ENCODE measurements at places on chromosomes 11 and 22. TPM values are rescaled to one million over a fixed set of nuclear protein-coding genes. Genes with fewer than 3 reads are reported as not detected.
A peak's percentile ranks its signal among the peaks of the same experiment; 100 is the strongest.

Gene RFPL2
- not detected for total RNA-seq

Gene AQP11
- total RNA-seq, result 2.8 TPM

Gene TMEM80
- 15.6 TPM for total RNA-seq

Gene F2
- total RNA-seq, result not detected

Gene SLC25A22
- total RNA-seq, result 12.7 TPM

Gene UBQLNL
- not detected for total RNA-seq

Gene IGSF22
- total RNA-seq, result not detected

Gene APOA5
- not detected for total RNA-seq

Gene CECR2
- 0.12 TPM for total RNA-seq

Gene CHST1
- total RNA-seq, result 0.36 TPM

Gene C11orf97
- total RNA-seq, result not detected

- DNase-seq, result peak; percentile 19
These were observed 8.3 kb downstream of the SEC14L6 start for GRCh38 chr22:30538280-30538679.

DNA sequence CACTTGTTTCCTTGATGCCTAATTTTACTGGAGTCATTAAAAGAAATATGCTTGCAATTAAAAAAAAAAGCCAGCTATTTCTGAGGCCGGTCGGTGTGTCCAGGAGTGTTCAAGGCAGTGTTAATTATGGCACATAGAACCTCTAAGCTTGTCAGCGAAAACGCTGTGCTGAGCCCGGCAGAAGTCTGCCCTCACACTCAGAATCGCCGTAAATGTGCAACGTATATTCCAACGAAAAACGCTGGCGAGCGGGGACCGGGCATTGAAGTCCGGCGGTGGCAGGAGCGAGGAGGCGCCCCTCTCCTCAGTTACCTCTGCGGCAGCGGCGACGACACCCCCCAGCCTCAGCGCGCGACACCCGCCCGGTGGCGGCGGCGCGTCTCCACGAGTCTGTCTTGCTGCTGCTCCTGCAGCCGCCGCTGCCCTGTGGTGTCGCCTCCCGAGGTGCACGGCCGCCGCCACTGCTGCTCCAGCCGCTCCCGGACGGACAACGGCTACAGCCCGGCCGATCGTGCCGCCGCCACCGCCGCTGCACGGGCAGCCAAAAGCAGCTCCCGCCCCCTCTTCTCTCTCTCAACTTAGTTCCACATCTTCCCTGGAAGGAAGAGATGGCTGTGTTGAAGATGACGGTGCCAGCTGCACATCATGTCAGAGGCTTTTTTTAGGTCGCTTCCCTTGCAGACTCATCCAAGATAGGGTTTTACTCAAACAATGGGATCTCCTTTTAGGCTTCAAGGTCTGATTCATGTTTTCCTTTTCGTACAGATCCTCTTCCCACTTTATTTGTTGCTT lies 56.0 kb downstream of the JAM3 start:
- DNase-seq, result no peak

- no peak for DNase-seq
These were observed 23.0 kb downstream of the USP47 start for GRCh38 chr11:11864803-11865202.

DNA sequence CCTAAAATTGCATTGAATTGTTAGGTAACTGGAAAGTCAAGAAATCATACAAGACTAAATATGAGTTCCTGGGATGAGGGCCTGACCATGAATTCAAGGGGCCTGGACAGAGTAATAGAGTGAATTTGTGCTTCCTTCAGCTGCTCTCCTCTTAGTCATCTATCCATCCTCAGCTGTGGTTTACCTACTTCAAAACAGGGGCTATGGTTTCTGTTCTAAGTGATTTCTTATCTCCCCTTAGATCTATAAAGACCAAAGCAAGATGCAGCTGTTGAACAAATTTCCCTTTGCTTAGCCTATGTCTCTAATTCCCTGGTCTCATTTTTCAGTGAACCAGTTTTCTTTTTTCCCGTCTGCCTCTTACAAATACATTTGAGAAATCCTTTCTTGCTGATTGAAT lies 428.5 kb downstream of the FAM181B start:
- DNase-seq, result no peak

- DNase-seq, result no peak
These were observed 33.9 kb upstream of the SOX10 start for GRCh38 chr22:38017939-38018885.

GRCh38 chr11:93464927-93465540 lies 78.2 kb downstream of the SMCO4 start:
- DNase-seq, result no peak

DNA sequence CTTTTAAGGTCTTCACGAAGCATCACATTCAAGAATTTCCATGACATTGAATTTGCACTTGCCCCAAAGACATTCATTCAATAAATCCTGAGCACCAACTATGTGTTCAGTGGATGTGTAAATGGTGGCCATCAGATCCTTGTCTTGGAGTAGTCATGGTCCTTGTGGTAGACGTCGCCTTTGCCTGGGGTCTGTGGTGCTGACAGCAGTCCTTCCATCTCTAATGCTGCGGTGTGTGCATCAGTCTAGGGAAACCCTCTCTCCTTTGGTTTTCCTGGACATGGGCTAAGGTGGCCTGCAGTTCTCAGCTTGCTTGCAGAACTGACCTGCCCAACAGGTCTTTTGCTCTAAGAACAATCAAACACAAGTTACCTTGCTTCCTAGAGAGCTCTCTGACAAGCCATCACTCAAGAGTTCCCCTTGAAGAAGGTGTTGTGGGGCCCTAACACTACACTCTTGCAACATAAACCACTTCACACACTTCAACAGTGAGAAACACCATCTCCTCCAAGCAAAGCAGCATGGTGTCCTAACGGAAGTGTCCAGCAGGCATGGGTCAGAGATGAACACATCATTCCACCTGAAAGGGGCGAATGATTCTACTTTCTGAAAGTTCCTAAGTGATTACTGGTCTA lies 72.1 kb downstream of the BUD13 start:
- no peak for DNase-seq

DNA sequence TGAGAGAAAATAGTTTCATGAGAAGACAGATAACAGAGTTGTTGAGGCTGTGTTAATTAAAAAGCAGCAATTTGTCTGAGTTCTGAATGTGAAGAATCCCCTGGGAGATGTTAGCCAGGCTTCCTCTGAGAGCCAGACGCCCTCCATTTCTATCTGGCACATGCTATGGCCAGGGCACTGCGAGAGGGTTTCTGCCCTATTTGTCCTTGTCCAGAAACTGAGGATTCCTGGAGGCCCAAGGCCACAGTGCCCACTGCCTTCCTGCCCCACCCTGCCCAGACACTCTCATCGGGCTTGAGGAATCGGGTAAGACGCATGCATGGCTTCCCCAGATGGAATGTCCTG lies 484.6 kb downstream of the OPCML start:
- DNase-seq, result no peak

DNA sequence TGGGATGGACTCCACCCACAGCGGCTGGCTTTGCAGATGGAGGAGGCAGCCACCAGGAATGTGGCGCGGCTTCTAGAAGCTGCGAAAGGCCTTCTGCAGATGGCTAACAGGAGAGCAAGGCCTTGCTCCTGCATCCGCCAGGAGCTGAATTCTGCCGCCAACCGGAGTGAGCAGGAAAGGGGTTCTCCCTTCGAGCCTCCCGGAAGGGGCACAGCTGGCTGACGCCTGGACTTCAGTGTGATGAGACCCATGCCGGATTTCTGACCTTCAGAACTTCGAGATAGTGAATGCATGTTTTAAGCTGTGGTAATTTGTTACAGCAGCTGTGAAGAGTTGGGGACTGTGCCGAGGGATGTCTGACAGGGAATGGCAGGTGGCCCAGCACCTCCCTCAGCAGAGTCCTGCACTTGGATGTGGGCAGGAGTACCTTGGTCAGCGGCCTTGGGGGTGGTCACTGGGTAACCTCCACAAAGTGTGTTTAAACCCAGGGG lies 7.7 kb downstream of the TBC1D22A start:
- no peak for DNase-seq

- peak; percentile 67 for DNase-seq
These were observed 38.4 kb downstream of the CD44 start for GRCh38 chr11:35177370-35177769.

DNA sequence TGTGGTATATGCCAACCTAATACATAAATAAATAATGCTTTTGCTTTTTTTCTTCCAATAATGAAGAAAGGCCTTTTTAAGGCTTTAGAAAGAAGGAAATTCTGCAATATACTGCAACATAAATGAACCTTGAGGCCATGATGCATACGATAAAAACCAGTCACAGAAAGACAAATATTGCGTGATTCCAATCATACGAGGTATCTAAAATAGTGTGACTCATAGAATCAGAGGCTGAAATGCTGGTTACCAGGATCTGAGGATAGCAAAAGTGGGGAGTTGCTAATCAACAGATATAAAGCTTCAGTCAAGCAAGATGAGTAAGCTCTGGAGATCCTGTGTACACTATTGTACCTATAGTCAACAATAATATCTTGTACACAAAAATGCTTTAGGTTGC lies 24.2 kb downstream of the MS4A6A start:
- DNase-seq, result no peak

GRCh38 chr22:20634560-20635226 lies 127.3 kb downstream of the MED15 start:
- DNase-seq, result no peak

GRCh38 chr11:91966368-91966767 lies 258.2 kb upstream of the FAT3 start:
- no peak for DNase-seq

DNA sequence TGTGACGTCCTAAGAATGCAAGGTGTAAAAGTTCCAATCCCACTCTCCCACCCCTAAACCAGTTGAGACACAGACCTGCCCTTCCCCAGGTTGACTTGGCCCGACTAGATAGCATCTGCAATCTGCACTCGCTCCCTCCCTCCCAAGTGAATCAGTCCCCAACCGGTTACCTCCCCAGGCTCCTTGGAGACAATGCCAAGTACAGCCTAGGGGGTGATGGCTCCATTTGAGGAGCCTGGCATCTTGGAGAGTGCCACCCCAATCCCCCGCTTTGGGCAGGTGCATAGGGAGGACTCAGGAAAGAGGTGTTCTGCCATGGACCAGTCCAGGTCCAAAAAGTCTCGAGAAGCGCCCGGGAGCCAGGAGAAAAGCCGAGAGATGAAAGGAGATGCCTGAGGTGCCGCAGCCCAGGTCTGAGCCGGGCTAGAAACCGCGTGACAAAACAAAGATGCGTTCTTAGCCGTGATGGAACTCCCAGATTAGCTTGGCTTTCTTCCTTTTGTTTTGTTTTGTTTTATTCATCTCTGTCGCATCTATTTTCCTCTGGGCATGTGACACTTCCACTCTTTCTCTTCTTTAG lies 18.7 kb upstream of the SNX32 start:
- DNase-seq, result no peak

DNA sequence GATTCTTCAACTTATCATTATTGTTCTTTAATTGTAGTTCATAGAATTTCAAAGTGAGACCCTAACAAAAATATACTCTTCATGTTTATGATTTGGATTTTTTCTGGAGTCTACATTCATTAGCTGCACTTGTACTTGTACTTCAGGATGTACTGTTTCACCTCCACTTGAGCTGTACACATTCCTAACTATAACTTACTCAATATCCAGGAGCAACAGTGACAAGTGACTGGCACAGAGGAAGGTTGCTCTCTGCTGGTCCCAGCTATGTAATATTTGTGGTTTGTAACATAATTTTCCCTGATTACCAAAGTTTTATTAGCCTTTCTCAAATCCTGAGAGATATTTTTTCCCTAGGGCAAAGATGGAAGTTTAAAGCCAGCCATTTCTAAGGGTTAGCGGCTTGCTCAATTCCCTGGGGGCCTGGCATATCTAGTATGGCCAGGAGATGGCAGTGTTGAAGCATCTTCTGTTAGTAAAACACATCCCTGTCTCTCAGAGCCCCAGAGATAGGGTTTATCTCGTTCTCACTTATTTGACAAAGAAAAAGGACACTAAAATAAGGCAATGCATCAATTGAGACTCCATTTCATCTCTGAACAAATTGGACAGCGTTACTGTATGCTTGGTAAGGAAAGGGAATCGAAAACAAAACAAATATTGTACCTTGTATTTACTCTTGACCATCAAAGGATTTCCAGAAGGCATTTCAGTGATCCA lies 14.2 kb downstream of the OR52A5 start:
- peak; percentile 50 for DNase-seq

DNA sequence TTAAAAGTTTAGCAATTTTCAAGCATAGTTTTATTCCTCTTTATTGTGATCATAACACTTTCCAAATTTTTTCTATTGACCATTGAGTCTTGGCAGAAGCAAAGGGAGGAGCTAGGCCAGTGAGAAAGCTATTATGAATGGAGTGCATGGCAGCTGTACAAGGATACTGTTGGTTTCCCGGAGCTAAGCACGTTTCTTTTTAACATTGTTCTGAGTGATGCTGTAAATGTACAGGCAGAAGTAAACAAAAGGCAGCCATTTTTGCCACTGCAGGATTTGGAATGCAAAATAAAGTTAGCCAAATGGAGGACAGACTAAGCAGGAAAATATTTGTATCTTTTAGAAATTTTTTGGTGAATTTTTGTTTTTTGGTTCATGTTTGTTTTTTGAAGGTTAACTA lies 16.2 kb downstream of the CBL start:
- peak; percentile 16 for DNase-seq

DNA sequence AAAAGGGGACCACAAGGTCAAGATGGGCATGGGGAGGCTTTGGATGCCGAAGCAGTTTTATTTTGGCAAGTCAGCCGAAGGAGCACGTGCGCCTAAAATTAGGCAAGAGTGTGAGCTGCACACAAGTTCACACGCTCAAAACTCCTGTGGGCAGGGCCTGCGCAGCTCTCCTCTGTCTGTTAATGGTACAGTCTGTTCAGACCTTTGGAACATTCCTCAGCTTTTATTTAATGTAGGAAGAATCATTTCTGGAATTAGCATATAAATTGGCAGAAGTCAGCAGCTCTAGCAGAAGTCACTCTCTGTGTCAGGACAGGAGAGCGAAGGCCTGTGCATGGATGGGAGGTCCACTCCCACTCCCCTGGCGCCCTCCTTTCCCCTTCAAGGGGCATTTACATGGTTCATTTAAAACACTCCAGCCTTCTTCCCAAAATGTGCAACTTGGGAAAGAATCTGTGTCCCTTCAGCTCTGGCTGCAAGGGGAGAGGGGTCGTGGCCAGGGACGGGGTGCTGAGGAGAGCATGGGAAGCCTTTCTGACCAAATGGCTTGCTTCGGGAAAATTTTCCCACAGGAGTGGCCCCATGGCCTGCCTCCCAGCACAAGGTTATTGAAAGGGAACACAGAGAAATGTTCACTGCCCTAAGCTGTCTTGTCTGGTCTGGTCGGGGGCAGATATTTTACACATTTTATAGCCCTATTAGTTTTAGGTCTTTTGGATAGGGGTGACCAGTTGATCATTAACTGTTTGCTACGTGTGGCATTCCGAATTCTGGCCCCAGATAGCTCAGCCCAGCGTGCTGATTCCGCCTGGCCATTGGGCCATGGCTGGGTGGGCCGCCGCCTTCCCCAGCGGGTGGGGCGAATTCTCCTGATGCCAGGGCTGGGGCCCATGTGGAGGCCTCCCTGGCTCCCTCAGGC lies 43.9 kb upstream of the SMIM38 start:
- no peak for DNase-seq

GRCh38 chr22:45445031-45445710 lies 31.7 kb downstream of the RIBC2 start:
- DNase-seq, result no peak

- no peak for DNase-seq
These were observed 135.6 kb upstream of the ZC3H12C start for GRCh38 chr11:109957601-109958000.

- no peak for DNase-seq
These were observed 5.6 kb downstream of the OTOG start for GRCh38 chr11:17552392-17553248.

All from RPMI7951 (cell line).